ENCODE measurements at places on chromosomes 4 and X. TPM values are rescaled to one million over a fixed set of nuclear protein-coding genes. Genes with fewer than 3 reads are reported as not detected.

- DNase-seq = no peak
Measured at GRCh38 chr4:151760002-151760401, 805 bp downstream of the GATB start.

DNA sequence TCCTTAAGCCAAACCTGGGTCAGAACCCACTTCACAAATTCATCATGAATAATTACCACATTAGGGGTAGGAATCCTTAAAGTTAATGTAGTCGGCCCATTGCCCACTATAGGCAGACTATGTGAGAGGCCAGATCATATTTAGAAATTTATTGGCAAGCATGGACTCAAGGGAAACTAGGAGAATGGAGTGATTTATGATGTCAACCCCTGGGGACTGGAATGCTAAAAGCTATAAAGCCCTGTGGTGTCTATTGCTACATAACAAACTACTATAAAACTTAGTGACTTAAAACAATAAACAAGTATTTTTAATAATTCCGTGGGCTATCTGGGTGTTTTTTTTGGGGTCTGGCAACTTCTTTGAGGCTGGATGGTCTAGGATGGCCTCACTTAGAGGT lies 93.9 kb downstream of the PPP1R2C start:
- DNase-seq = no peak

DNA sequence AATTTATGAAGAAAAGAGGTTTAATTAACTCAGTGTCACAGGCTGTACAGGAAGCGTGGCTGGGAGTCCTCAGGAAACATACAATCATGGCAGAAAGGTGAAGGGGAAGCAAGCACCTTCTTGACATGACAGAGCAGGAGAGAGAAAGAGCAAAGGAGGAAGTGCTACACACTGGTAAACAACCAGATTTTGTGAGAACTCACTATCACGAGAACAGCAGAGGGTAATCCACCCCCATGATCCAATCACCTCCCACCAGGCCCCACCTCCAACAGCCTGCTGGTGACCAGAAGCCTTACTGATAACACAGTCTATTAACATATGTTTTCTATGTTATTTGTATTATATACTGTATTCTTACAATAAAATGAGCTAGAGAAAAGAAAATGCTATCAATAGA lies 254.8 kb downstream of the PCDH10 start:
- no peak for DNase-seq

GRCh38 chr4:143667461-143667860 lies 33.0 kb downstream of the FREM3 start:
- DNase-seq = no peak

GRCh38 chr4:150818661-150819060 lies 196.4 kb downstream of the LRBA start:
- DNase-seq = no peak

- DNase-seq = peak; percentile 27
Measured at GRCh38 chr4:1579001-1579900, 104.9 kb downstream of the FAM53A start.

RPS6KA6 gene
- total RNA-seq = not detected

- DNase-seq = no peak
Measured at GRCh38 chr4:162952232-162952631, 214.5 kb downstream of the NAF1 start.

MAGEB2 gene
- 0.78 TPM for total RNA-seq

UCHL1 gene
- 98.2 TPM for total RNA-seq

DMP1 gene
- total RNA-seq = not detected

GRCh38 chr4:184598753-184599491 lies 50.3 kb downstream of the CASP3 start:
- no peak for DNase-seq

DNA sequence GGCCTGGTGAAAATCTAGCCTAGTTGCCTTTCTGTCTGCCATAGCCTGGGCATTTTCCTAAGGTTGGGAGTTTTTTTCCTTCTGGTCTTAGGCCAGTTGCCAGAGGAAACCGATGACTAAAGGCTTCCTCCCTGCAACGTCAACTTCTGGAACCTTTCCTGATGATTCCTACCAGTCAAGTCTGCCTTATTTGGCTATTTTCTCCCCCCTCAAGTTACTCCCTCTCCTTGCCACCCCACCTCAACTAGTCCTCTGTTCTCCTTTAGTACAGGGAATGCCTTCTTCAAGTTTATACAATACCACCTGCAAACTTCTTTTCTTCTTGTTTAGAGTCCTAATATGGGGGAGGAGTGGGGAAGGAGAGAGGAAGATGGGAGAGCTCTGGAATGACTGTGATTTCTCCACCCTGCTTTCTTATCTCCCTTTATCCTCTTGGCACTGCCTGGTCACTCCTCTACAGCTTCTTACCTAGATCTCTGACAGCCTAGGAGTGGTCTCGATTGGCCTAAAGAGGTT lies 10.6 kb downstream of the MSN start:
- peak; percentile 95 for DNase-seq

DNA sequence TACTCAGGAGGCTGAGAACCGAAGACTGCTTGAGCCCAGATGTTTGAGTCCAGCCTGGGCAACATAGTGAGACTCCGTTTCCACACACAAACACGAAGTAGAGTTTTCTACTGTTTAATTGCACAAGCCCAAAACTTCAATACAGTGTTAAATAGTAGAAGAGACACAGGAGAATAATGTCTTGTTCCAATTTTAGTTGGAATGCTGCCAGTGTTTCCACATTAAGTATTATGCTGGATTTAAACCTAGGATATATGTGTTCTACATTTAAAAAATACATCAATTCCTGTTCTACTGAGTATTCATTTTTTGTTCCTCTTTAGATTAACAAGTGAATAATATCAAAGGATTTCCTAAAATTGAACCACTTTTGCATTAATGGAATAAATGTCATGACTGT lies 91.3 kb downstream of the LCORL start:
- no peak for DNase-seq

DNA sequence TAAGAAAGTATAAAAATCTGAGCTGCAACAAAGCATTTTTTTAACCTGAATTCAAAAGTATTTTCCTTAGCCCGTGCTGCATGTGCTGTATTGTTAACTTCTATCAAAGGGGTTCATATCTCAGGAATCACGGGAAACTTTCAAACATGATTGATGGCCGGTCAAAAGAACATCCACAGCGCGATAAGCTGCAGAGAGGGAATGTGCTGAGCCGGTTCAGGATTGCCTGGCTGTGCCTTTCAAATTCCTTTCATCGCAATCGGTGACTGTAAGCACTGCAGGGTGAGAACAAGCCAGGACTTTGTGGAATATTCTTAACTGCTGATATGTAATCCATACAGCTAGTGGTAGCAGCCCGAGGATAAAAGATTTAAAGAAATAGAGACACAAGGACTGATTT lies 210.9 kb upstream of the NOCT start:
- DNase-seq = no peak

- no peak for DNase-seq
Measured at GRCh38 chr4:85870298-85871083, 395.5 kb downstream of the ARHGAP24 start.

- peak; percentile 61 for DNase-seq
Measured at GRCh38 chr4:14178421-14178820, 550.9 kb upstream of the BOD1L1 start.

DNA sequence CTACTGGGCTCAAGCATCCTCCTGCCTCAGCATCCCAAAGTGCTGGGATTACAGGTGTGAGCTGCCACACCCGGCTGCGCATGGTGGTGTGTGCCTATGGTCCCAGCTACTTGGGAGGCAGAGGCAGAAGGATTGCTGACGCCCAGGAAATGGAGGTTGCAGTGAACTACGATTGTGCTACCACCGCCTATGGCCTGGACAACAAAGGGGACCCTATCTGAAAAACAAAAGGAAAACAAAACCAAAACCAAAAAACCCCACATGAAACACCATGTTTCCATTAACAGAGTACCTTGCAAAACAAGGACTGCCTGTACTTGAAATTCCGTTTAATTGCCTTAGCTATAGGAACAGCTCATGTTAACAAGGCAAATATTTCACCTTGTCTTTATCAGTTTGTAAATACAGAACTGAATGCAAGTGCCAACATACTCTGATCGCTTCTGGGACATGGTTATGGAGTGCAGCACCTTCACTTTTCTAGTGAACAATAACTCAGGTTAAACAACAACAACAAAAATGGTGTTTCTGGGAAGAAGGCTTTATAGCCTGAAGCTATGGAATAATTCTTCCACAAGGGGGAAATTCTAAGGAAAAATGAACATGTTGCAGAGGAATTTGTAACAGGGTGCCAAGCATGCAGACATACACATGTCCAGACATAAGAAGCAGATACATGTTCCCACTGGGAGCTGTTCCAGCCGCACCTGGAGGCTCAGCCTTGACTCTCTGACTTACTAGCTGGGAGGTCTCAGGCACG lies 73.2 kb upstream of the STS start:
- DNase-seq = no peak

DNA sequence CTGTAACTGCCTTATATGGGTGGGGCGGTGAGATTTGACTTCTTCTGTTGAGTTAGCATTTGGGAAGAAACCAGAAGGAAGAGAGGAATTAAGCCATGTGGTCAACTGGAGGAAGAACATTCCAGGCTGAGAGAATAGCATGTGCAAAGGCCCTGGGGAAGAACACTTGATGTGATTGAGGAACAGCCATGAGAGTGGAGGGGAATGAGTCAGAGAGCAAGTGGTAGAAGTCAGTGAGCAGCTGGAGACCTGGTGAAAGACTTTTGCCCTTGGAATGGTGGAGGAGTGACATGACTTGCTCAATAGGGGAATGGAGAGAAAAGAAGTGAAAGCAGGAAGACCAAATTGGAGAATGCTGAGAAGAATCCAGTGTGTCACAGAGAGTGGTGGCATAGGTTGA lies 327.8 kb upstream of the HAND2 start:
- no peak for DNase-seq

- no peak for DNase-seq
Measured at GRCh38 chr4:145485120-145485519, 3.5 kb downstream of the SMAD1 start.

GRCh38 chr4:143225167-143225566 lies 40.5 kb downstream of the USP38 start:
- no peak for DNase-seq

DNA sequence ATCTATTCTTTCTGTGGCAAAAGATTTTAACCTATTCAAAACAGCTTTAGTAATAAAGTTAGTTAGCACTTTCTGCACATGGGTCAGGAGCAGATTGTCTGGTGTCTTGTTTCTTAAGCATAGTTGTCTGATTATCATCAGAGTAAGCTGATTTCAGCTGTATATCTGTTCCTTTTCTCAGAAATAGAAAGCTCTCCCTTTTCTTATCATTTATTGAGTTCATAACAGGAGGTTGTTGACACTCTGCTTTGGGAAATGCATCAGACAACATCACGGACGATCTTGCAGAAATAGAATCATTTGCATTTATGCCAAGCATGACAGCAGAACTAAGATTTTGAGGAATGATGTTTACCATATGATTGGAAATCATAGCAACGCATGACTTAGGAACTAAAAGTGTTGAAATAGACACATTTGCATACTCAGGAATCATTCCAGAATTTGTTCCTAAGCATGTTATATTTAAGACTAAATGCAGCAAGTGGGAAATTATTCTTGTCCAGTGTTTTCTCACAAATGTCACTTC lies 66.7 kb downstream of the RBMX2 start:
- no peak for DNase-seq

- peak; percentile 22 for DNase-seq
Measured at GRCh38 chr4:108744307-108744706, 18.5 kb downstream of the ETNPPL start.

UNC5C gene
- 0.48 TPM for total RNA-seq

GRCh38 chrX:103396186-103396585 lies 19.8 kb downstream of the BEX3 start:
- DNase-seq = peak; percentile 29

GRCh38 chr4:76208005-76208765 lies 5.4 kb downstream of the SCARB2 start:
- peak; percentile 88 for DNase-seq

DNA sequence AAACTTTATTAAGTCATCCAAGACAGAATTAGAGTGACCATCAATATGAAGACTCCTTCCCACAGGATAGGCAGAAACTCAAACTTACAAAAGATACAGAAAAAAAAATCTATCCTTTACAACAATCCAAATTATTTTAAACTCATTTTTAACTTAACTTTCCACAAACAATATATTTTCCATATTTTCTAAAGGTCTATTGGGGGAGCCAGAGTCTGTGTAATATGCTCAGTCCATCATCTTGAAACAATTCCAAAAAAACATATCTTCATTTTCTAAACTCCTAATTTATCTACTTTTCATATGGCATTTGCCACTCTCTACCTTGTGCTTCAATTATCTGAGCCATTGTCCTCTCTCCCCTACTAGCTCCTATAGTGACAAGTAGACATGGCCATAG lies 378.1 kb downstream of the PDGFC start:
- no peak for DNase-seq

ACOX3 gene
- total RNA-seq = 10.7 TPM

- no peak for DNase-seq
Measured at GRCh38 chr4:101262683-101263082, 84.6 kb downstream of the PPP3CA start.

TCEAL5 gene
- not detected for total RNA-seq

SOD3 gene
- total RNA-seq = 1.2 TPM

HPSE gene
- 0.48 TPM for total RNA-seq

FAM9C gene
- not detected for total RNA-seq

GRCh38 chr4:74038086-74038424 lies 434 bp downstream of the CXCL3 start:
- DNase-seq = no peak

GRCh38 chr4:128234836-128235235 lies 52.8 kb downstream of the PGRMC2 start:
- no peak for DNase-seq

GRCh38 chrX:3951859-3952258 lies 238.4 kb upstream of the PRKX start:
- DNase-seq = no peak

TLR10 gene
- total RNA-seq = not detected

DNA sequence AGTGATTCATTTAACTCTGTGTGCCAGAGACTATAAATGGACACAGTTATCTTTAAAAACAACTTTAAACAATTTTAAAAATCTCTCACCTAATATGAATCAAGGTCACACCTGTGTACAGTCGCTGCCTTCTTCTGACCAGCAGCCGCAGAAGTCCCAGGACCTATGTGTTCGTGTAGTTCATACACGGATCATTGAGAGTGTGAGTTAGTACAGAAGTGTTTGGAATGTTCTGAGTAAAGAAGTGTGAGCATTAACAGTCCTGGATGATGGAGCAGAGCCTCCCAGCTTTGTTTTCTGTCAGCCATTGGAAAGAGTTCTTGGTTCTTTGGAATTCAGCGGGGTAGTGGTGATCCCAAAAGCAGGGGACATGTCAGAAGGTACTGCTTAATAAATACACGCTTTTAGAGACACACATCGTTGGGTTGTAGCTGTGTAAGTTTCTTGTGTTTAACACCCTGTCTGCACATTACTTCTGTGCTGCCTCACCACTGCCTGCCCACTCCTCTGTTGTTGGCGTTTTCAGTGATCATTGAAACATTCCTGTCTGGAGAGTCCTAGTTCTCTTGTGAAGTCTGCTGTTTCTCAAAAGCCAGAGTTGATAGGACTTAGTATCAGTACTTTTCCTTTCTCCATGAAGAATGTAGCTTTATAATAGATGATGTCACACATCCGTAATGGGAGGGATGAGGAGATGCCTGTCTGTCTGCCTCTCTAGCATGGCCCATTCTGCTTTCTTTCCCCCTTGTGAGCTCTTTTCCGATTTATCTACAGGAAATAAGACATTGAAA lies 90.6 kb downstream of the PTTG2 start:
- DNase-seq = no peak

TMEM150C gene
- 0.49 TPM for total RNA-seq

- peak; percentile 60 for DNase-seq
Measured at GRCh38 chr4:169133932-169134331, 123.9 kb upstream of the CBR4 start.

MAGEE2 gene
- total RNA-seq = 0.12 TPM

HTN1 gene
- not detected for total RNA-seq

ZNF157 gene
- 0.48 TPM for total RNA-seq

UGT2B10 gene
- not detected for total RNA-seq

XAGE1A gene
- total RNA-seq = 1.9 TPM

GRCh38 chrX:23888887-23889501 lies 18.7 kb downstream of the APOO start:
- no peak for DNase-seq

All from RPMI7951 (cell line).